ENCODE measurements at places on chromosomes 12 and 14.

GRCh38 chr12:107525719-107526554, 159.7 kb upstream of the PWP1 start:
- no peak for DNase-seq

DNA sequence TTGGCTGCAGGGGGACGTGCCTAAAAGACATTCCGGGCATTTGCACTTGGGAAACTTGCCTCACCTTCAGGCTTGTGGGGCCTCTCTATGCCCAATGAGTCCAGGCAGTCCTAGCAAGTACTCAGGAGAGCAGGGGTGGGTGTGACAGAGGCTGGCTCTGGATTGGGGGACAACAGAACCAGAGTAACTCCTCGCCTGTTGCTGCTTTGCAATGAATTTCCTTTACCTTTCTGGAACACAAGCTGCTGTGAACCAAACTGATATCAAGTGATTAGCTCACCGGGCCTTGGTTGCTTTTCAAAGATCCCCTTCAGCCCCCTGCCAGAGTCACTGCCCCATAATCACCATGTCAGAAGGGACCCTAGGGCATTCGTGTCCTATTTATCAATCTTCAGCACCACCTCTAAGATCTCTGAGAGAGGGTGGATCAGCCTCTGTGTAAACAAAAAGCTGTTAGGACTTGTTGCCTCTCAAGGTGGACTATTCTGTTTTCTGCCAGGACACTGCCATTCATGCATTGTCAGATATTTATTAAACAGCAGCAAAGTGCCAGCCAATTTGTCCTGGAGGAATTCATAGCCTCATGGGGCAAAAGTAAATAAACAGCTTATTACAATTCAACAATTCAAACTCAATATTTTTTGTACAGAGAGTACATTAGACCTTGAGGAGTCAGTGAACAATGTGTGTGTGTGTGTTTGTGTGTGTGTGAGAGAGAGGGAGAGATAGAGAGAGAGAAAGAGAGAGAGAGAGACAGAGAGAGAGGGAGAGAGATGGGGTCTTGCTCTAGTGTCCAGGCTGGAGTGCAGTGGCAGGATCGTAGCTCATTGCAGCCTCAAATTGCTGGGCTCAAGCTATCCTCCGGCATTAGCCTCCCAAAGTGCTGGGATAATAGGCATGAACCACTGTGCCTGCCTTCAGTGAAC, 11.3 kb downstream of the NFATC4 start:
- no peak for DNase-seq

GRCh38 chr14:23063601-23064000, 6.3 kb upstream of the CDH24 start:
- DNase-seq, result no peak

GRCh38 chr12:69684466-69684865, 14.6 kb downstream of the BEST3 start:
- DNase-seq, result no peak

Data from stimulated activated CD4-positive, alpha-beta T cell treated with anti-CD3 and anti-CD28 coated beads, Interleukin-15, amount 100 ng/mL, for 48 hours (primary cell).